ENCODE measurements at places on chromosomes 7 and 10.

DNA sequence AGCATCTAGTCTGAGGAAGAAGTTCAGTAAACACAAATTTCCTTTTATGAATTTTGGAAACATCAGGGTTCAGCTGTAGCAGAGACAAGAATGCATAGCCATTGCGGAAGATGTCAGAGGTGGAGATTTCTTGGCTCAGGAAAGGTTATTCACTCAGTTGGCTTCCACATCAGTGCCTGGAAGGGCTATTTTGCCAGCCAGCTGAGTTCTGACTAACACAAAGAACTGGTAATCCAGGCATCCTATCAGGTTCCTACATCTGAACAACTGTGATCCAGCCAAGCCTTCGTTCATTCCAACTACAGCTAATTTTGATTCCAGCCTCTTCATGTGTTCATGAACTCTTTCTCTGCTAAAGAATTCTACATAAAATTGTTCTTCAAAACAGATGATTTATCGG lies 965.6 kb downstream of the XPNPEP1 start:
- no peak for DNase-seq

DNA sequence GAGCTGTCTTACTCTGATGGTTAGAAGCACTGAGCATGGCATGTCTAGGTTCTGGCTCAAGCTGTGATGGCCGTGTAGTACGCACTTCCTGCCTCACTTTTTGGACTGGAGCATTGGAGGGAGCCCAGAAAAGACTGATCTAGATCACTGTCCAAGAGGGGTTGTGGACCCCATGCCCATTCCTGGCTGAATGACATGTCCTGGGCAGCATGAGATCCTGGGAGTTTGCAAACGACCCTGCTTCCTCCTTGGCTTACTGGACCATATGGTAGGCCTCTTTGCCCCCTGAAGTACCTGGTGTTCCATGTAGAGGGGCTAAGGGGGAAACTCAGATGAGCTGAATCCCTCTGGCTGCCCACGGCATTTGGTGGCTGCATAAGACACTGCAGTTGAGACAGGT lies 36.7 kb downstream of the ARHGAP22 start:
- no peak for DNase-seq

DNA sequence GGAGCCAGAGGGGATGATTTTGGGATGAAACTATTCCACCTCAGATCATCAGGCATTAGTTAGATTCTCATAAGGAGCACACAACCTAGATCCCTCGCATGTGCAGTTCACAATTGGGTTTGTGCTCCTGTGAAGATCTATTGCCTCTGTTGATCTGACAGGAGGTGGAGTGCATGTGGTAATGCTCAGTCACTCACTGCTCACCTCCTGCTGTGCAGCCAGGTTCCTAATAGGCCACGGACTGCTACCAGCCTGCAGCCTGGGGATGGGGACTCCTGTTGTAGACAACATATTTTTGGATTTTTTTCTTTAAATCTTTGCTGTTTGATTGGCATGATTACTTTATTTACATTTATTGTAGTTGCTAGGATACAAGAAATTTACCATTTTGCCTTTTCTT lies 765.0 kb downstream of the INHBA start:
- DNase-seq, result no peak

DNA sequence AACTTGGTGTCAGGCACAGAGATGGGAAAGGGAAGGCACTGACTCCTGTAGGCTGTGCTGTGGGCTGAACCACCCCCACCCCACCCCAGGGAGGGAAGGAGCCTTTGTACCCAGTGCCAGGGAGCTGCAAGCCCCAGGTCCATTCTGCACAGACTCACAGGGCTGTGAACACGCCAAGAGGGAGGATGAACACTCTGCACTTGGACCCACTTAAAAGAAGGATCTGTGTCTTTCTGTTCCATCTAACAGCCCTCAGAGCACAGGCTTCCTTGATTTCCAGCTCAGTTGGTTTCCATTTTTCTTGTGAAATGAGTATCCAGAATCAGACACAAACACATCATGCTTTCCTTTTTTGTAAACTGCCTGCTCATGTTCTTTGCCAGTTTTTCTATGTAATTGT lies 84.9 kb downstream of the GRB10 start:
- no peak for DNase-seq

All from NCI-H526 (cell line).